ENCODE measurements at places on chromosomes 13 and 19.

DNA sequence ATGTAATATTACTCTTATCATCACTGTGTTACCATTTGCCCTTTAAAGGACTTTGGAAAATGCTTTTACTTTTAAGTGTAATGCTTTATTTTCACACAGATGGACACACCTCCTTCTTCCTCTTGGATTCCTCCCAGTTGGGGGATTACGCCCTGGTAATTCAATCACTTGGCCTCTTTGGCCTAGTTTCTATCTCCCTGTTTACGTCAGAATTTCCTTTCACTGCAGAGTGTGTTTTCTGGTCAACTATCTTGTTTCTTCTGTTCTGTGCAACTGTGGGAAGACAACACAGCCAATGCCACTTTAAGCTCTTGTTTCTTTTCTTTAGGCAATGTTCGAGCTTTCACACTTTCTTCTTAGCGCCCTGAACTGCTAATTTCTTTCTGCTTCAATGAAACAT, 257.3 kb upstream of the MAB21L1 start:
- DNase-seq = no peak

DNA sequence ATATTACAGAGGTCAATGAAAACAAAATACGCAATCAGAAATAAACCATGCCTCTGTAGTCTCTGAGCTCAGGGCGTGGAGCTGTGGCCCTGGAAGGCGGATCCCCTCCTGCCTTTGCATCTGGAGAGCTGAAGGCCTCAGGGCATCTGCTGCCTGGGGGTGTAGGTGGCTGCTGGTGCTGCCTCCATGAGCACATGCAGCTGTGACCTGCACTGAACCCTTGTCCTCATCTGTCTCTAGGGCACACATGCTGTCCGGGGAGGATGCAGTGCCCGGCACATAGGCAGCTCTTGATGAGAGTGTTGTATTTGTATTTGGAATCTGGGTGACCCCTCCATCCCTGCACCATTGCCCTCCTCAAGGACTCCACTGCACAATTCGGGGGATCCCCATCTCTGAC, 185.7 kb downstream of the TEX29 start:
- DNase-seq = no peak

DNA sequence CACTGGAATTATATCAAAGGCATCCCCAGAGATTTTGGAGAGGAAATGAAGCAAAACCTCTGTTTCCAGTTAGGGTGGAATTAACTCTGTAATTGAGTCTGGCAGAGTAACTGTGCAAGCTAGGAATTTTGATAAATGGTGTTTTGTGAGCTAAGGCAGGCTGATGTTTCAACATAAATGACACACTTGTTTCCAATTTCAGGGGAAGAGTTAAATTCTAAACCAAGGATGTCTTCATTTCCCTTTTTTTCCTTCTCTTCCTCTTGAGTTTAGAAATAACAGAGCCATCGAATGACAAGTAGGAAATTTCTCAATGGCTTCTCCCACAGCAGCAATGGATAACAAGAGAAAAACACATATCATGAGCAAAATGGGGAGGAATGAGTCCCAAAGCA, 131.2 kb downstream of the IRS2 start:
- no peak for DNase-seq

- DNase-seq = no peak
These were observed 136.6 kb upstream of the FRY start for GRCh38 chr13:31894931-31895330.

DNA sequence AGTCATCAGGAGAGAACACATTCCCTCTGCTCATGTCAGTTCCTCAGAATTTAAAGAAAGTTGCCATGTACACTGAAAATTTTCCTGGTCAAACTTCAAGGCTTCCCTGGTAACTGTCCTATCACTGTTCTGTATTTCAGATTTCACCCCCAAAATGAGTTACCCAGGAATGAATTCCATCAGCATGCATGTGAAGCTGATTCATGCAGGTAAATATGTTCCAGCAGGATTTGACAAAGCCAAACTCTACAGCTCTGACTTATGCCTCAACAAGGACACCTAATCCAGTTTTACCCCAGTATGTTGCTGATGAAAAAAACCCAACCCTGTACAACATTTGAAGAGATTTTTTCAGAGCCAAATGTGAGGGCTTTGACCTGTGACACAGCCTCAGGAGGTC, 21.5 kb downstream of the LIG4 start:
- DNase-seq = no peak

GRCh38 chr13:46906405-46906804, 9.6 kb upstream of the HTR2A start:
- DNase-seq = no peak

DNA sequence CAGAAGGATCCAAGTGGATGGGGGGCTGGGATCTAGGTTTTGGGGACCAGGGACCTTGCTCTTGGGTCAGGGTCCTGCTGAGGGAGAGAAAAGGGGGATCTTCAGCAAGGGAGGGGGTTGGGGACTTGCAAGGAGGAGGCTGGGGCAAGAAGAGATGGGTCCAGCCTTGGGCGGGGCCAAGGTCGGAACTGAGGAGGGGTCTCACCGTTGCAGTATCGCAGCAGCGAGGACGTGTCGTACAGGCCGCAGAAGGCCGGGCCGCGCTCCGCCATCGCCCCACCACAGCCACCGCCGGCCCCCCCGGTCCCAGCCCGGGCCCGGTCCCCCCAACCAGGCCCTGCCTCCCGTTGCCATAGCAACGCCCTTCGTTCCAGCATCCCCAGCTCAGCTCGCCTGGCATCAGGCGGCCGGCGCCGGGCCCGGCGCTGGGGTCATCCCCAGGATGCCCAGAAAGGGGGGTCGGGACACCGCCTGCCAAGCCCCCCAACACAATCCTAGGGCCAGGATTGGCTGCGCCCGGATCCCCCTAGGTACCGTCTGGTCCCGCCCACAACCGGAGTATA, 6.0 kb upstream of the EML2 start:
- no peak for DNase-seq

DNA sequence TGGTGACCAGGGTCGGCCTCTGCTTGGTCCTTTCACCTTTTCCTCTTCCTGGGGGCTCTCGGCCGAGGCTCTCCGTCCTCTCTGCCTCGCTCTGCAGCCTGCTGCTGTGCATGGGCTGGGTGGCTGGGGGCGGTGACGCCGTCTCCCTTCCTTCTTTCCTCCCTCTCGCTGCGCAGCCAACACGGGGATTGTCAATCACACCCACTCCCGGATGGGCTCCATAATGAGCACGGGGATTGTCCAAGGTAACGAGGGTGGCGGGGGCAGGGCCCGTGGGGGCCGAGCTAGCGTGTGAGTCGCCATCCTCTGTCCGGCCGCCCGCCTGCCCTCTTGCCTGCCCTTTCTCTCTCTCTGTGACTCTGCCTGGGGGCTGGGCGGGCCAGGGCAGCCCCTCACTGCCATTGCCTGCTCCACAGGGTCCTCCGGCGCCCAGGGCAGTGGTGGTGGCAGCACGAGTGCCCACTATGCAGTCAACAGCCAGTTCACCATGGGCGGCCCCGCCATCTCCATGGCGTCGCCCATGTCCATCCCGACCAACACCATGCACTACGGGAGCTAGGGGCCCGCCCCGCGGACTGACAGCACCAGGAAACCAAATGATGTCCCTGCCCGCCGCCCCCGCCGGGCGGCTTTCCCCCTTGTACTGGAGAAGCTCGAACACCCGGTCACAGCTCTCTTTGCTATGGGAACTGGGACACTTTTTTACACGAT, 7.1 kb downstream of the YIPF2 start:
- no peak for DNase-seq

- DNase-seq = no peak
These were observed 20.8 kb upstream of the AMER2 start for GRCh38 chr13:25192936-25193335.

GRCh38 chr19:55467236-55468053, 2.9 kb upstream of the C19orf85 start:
- peak; percentile 73 for DNase-seq
